ENCODE measurements at places on chromosomes 1 and 21. TPM values are rescaled to one million over a fixed set of nuclear protein-coding genes. Genes with fewer than 3 reads are reported as not detected.
A peak's percentile ranks its signal among the peaks of the same experiment; 100 is the strongest.

The LCE1D gene
- total RNA-seq: not detected

The LEMD1 gene
- 15.2 TPM for total RNA-seq

- peaks cover 6% of the 10 kb centered on the region for H3K4me1 ChIP-seq
- H3K4me3 ChIP-seq: no peak overlapping the region
- H3K27me3 ChIP-seq: no peaks in the 10 kb centered on the region
- H3K36me3 ChIP-seq: no peaks in the 10 kb centered on the region
- DNase-seq: no peak
- no peak overlapping the region for H3K27ac ChIP-seq
Observed at GRCh38 chr1:119595606-119596005, 52.5 kb downstream of the ZNF697 start.

DNA sequence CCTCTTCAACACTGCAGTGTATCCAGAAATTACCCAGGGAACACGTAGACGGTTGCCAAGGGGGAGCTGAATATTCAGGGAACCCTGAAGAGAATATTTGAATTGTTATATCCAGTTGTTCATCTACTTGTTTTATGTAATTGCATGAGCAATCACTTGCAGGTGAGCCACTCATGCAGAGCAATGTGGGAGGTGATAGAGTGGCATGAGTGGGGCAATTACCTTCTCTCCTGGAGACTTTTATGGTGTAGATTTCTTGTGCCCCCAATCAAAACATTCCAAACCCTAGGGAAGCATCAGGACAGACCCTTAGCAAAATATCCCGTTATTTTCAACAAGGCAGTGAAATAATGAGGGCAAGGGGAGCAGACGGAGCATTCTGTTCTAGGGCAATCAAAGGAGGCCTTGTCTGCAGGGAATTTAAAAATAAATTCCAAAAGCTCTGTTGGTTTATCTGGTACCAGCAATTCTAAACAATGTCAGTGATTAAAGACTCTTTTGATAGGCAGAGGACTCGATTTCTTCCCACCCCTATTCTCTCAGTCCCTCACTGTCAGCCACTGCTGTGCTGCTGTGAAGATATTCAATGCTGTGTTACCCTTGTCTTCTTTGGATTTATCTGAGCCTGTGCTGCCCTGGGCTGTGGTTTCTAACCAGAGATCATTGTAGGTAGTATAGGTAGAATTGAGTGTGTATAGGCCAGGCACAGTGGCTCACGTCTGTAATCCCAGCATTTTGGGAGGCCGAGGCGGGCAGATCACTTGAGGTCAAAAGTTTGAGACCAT lies 180.2 kb upstream of the MAP1LC3C start:
- DNase-seq: no peak
- H3K4me1 ChIP-seq: no peaks in the 10 kb centered on the region
- H3K27ac ChIP-seq: no peak overlapping the region
- H3K36me3 ChIP-seq: no peaks in the 10 kb centered on the region

- no peaks in the 10 kb centered on the region for H3K27me3 ChIP-seq
- no peak overlapping the region for H3K4me3 ChIP-seq
- DNase-seq: no peak
- H3K27ac ChIP-seq: no peak overlapping the region
- H3K36me3 ChIP-seq: no peaks in the 10 kb centered on the region
- no peaks in the 10 kb centered on the region for H3K4me1 ChIP-seq
Observed at GRCh38 chr1:81179242-81179641, 621.5 kb upstream of the ADGRL2 start.

DNA sequence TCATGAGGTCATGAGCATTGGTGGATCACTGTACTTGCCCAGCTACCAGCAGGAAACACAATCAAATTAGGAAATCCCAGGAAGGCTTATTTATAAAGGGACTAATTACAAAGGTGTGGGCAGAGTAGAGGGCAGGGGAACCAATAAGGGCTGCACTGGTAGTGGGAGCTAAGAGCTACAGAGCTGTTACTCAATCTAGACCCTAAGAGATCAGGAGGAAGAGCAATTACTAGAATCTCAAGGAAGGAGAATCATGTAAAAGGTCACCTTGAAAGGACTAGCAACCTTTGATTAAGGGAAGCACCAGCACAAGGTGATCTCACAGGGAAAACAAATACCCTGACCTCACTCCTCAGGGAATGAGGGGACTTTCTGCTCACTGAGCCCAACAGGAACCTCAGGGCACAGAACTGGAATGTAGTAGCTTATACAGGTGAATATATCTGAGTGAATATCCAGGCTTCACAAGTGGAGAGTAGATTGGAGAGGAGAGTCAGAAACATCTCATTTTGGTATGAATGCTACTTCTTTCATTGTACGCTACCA lies 66.8 kb downstream of the SAMSN1 start:
- H3K27me3 ChIP-seq: no peaks in the 10 kb centered on the region
- H3K27ac ChIP-seq: peak overlapping the region; percentile 10
- no peak overlapping the region for H3K4me3 ChIP-seq
- H3K36me3 ChIP-seq: no peaks in the 10 kb centered on the region
- no peaks in the 10 kb centered on the region for H3K4me1 ChIP-seq

- H3K27ac ChIP-seq: no peak overlapping the region
- H3K27me3 ChIP-seq: peaks cover 44% of the 10 kb centered on the region
- no peak overlapping the region for H3K4me3 ChIP-seq
- DNase-seq: no peak
- peaks cover 4% of the 10 kb centered on the region for H3K4me1 ChIP-seq
Observed at GRCh38 chr1:161720422-161720821, 922 bp upstream of the FCRLB start.

DNA sequence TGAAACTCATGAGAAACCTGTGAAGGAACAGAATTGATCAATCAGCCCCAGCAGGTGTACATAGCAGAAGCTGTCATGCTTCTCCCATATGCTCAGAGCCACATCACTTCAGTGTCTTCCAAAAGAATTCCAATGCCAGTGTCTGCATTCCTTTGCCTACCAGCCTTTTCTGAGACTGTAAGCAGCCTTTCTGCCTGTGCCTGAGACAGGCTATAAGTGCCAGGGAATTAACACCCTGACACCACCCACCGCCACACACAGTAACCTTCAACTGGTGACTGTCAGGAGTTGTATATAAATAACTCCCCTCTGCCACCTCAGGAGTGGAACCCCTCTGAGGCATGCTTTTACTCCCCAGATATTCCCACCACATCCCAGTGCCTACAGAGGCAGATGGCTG lies 38.1 kb upstream of the SLAMF9 start:
- no peak for DNase-seq
- H3K27me3 ChIP-seq: peaks cover 17% of the 10 kb centered on the region
- H3K36me3 ChIP-seq: no peaks in the 10 kb centered on the region
- no peak overlapping the region for H3K27ac ChIP-seq

- H3K36me3 ChIP-seq: no peaks in the 10 kb centered on the region
- H3K4me3 ChIP-seq: no peak overlapping the region
- DNase-seq: peak; percentile 26
Observed at GRCh38 chr1:34709547-34709946, 45.3 kb upstream of the GJB5 start.

DNA sequence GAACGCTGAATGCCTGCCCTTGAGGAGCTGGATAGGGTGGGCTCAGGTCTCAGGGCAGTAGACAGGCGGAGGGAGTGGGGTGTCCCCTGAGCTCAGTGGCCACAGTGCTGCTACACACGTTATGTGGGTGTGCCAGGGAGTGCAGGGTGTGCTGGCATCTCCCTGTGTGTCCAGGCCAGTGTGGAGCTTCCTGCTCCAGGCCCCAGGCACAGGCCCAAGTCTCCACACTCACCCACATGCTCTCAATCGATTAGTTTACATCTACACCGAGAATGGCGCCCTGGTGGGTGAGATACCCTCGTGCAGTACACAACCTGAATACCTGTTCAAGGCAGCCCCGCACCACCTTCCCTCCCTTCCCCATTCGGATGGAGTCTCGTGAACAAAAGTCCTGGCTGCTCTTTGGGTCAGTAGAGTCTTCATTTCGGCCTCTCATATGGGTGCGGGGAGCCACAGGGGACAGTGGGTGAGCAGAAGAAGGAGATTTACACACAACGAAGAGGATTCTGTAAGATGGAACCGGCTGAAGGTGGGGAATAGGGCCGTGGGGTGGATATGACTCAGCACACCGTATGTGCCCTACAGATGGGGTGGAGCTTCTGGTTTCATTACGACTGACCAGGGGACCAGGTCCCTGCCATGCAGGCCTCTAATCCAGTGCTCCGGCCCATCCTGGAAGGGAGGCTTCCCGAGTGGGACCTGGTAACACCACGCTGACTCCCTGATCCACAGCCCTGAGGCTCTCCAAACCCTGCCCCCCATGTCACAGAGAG lies 93.3 kb downstream of the SPSB1 start:
- peaks cover 2% of the 10 kb centered on the region for H3K4me1 ChIP-seq
- no peaks in the 10 kb centered on the region for H3K36me3 ChIP-seq
- no peak for DNase-seq
- H3K4me3 ChIP-seq: no peak overlapping the region
- no peak overlapping the region for H3K27ac ChIP-seq

- no peaks in the 10 kb centered on the region for H3K27me3 ChIP-seq
- H3K36me3 ChIP-seq: no peaks in the 10 kb centered on the region
- no peak for DNase-seq
- no peak overlapping the region for H3K27ac ChIP-seq
Observed at GRCh38 chr1:236489710-236490377, 33.9 kb upstream of the LGALS8 start.

DNA sequence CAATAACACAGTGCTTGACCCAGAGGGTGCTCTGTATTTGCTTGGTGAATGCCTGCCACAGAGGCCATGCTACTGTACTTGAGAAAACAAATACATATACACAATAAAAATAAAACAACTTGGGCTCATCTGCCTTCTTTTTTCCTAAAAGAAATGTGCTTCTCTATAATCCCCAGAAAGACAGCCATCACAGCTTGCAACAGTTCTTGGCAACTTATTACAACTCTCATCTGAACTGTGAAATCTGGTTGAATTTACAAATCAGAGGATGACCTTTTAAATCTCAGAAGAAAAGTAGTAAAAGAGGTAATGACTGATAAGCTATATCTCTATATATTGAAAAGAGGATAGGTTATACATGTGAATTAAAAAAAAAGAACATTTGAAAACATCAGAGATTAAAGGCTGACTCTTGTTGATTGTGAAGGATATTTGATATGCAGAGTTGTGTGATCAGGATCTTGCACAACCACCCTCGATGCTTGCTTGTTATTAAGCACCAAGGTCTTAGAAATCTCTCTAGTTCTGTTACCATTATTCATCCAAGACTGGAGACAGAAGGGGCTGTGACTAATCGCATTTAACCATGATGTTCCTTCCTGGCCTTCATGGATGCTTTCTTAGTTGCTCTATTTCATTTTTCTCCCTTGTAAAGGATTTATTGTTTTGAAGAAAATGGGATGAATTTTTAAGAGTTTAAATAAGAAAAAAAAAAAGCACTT lies 213.4 kb downstream of the APP start:
- H3K4me1 ChIP-seq: peaks cover 22% of the 10 kb centered on the region
- H3K36me3 ChIP-seq: peaks cover 33% of the 10 kb centered on the region
- no peak overlapping the region for H3K27ac ChIP-seq
- no peak for DNase-seq
- H3K4me3 ChIP-seq: no peak overlapping the region

- no peak overlapping the region for H3K4me3 ChIP-seq
- no peaks in the 10 kb centered on the region for H3K27me3 ChIP-seq
- H3K4me1 ChIP-seq: no peaks in the 10 kb centered on the region
- DNase-seq: no peak
Observed at GRCh38 chr21:27244352-27244751, 277.5 kb upstream of the ADAMTS5 start.

All from progenitor cell of endocrine pancreas (in vitro differentiated cells).